ENCODE measurements at places on chromosomes 12 and 14. TPM values are rescaled to one million over a fixed set of nuclear protein-coding genes. Genes with fewer than 3 reads are reported as not detected.

Gene PMCH
- 210 TPM for total RNA-seq

Gene ITPK1
- total RNA-seq: 70.8 TPM

Gene P2RX7
- 6.5 TPM for total RNA-seq

Gene MVK
- total RNA-seq: 33.6 TPM
